ENCODE measurements at places on chromosomes 2 and 18.

DNA sequence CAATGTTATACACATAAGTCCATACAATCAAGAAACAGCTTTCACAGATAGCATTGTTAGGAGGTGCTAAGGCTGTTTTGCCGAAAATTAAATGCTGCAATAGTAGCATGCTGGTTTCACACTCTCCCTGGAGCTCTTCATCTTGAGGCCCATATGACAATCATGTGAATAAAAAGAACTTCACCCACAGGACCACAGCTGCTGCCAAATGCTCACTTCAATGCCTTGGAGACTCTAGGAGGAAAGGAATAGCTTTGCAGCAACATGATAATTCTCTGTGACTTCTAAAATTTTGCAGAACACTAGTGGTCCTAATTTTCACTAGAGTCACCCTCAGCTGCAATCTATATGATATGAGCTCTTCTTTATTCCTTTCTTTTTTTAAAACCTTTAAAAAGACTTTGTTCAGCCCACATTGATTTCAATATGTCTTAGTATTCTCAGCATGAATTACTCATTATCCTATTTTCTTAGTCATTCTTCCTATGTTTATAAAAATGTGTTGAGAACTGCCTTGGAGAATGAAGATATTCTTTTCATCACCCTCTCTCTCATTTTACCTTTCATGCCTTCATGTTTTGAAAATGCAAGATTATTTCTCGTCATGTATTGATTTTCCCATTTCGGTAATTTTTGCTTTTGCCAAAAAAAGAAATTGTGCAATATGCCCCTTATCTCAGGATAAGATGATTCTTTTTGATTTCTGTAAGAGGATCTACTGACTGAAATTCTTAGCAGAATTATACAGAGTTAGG lies 108.2 kb downstream of the PDE1A start:
- no peak for DNase-seq

DNA sequence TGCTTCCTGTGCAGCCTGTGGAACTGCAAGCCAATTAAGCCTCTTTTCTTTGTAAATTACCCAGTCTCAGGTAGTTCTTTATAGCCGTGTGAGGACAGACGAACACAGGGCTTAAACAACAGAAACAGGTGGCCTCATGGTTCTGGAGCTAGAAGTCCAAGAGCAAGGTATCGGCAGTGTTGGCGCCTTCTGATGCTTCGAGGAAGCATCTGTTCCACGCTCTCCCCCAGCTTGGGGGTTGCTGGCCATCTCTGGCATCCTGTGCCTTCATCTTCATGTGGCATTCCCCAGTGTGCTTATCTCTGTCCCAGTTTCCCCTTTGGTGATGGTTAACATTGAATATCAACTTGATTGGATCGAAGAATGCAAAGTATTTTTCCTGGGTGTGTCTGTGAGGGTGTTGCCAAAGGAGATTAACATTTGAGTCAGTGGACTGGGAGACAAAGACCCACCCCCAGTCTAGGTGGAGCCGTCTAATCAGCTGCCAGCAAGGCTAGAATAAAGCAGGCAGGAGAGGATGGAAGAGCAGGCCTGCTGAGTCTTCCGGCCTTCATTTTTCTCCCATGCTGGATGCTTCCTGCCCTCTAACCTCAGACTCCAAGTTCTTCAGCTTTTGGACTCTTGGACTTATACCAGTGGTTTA lies 287.6 kb downstream of the PHLPP1 start:
- no peak for DNase-seq

DNA sequence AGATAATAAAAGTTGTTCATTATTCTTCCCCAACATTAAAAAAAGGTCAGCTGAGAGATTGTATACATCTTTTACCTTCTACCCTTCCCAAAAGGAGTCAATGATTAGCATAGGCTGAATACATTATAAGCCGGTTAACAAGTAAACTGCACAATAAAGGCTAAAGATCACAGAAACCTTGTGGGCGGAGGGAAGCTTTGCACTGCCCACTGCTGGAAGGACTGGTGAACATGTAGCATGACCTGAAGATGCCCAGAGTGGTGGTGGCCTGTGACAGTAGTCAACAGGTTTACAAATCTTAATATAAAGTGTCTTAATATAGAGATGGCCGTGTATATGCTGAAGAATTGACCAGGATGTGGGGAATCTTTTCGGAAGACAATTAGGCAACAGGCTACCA lies 35.6 kb downstream of the ARL5A start:
- DNase-seq, result no peak

DNA sequence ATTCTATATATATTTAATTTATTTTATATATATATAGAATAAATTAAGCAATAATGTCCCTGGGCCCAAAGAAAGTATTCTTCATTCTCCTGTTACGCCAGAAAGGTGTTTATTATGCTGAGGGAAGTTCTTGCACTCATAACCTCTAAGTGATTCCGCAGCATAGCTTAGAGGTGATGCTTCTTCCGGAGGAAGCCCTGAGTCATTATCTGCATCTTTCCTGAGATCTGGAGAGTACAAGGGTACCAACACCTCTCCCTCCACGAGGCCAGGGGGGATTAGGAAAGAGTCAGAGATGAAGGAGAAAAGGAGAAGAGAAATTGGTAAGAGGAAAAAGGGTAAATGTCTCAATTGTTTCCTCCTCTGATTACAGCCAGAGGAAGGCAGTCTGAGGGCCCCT lies 43.1 kb upstream of the RTN4 start:
- DNase-seq, result no peak

- no peak for DNase-seq
These were observed 91.5 kb downstream of the CAMKMT start for GRCh38 chr2:44453259-44453658.

DNA sequence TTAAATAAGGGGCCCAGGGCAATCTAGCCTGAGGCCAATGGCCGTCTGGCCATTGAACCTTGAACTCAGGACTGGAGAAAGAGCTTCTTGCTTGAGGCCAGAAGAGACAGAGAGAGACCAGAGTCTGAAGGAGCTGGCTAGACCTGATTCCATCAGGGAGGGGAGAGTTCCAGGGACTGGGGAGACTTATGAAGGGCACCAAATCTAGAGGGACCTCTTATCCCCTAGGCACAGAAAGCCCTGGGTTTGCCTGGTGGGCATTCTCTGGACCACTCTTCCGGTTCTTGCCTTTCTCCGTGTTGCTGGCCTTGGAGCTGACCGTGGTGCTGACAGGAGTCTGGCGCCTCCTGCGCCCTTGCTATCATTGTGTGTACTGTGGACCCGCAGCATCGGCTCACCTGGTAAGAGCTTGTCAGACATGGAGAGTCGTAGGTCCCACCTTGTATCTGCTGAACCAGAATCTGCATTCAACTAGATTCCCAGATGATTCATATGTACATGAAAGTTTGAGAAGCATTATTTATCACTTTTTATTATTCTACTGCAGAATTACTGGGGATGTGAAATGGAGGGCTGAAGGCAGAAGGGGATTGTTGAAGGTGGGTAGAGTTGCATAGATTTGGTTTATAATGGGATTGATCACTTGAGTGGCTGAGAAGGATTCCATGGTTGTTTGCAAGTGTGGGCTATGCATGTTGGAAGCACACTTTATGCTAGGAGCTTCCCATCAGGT lies 4.3 kb upstream of the TRPM8 start:
- no peak for DNase-seq

- no peak for DNase-seq
These were observed 80.5 kb downstream of the MEP1B start for GRCh38 chr18:32270341-32270740.

DNA sequence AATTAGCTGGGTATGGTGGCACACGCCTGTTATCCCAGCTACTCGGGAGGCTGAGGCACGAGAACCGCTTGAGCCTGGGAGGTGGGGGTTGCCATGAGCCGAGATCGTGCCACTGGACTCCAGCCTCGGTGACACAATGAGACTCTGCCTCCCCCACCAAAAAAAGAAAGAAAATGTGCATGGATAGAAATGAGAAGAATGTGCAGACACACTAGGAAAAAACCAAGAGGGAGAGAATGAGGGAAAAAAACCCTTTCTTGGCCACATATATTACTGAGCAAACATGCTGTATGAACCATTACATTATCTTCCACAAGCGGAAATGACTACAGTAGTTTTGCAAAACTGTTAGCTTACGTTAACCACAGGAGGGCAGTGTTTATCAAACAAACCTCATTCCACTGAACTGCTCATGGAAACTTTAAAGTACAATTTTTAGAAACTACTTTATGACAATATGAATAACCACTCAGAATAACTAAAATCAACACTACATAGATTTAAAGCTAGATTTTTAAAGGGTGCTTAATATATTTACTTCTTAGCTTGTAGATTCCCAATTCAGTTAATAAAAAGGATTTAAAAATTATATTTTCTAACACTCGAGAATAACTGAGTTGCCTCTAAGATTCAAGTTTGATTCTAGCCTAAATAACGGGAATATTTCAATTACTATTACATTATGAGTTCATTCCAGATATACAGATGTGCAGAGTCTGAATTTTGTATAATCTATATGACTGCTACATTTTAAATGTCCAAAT lies 26.4 kb downstream of the ASXL2 start:
- no peak for DNase-seq

DNA sequence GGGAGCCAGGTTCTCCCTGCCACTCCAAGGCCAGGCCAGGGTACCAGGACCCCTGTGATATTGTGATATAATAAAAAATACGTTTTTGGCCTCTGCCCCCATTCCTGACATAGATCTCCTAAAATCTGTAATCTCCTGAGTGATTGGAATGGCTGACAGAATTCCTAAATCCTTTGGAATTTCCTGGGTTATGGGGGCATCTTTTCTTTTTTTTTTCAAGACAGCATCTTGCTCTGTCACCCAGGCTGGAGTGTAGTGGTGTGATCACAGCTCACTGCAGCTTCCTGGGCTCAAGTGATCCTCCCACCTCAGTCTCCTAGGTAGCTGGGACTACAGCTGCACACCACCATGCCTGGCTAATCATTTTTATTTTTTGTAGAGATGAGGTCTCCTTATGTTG lies 26.2 kb upstream of the TUBB6 start:
- no peak for DNase-seq

- DNase-seq, result no peak
These were observed 34.6 kb downstream of the USP40 start for GRCh38 chr2:233531955-233532354.

DNA sequence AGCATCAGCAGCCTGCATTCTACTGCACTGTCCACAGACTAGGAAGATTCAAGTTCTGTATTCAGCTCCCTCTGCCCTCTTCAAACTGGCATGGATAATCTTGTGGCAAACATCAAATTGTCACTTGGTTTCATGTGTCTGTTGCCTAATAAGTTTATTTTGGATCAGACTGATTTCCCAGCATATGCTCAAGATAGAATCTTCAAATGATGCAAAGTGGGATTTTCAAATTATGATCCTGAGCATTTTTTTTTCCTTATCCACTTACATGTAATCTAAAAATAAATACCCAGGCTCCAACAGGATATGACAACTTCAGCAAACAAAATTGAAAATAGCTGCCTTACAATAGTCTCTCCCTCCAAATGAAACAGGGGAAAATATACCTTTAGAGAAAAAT lies 160.9 kb upstream of the VRK2 start:
- no peak for DNase-seq

DNA sequence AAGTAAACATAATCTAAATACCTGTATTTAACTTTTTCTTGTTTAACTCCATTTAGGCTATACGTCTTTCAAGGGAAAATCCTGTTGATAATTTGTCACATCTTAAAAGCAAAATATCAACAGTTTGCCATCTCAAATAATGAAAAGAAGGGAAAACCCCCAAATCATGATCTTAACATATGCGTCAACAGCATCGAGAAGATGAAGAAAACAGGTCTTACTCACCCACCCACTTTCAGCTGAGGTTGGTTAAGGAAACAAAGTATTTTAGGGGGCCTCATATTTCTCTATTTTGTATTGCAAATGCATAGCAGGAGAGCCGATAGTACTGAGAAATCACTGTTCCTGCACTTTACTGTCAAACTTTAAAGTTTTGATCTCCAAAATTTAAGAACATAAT lies 143.1 kb upstream of the COPS8 start:
- DNase-seq, result no peak

DNA sequence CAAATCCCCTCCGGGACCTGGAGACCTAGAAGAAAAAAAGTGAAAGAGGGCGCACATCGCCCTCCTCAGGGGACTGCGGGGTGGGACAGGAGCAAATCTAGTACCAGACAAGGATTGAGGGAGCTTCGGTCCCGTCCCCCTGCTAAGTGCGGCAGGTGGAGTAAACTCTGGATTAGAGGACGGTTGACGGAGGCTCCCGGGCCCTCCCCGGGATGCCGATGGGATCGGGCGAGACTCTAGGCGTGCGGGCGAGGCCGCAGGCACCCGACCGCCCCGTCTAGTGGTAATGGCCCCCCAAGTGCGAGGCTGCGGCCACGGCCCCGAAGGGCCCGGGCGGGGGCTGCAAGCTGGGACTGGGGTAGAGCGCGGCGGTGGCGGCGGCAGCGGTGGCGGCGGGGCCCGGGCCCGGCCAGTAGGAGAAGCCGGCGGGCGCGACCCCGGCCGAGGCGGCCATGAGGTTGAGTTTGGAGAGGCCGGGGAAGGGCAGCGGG lies 3.5 kb downstream of the FEV start:
- DNase-seq, result no peak

DNA sequence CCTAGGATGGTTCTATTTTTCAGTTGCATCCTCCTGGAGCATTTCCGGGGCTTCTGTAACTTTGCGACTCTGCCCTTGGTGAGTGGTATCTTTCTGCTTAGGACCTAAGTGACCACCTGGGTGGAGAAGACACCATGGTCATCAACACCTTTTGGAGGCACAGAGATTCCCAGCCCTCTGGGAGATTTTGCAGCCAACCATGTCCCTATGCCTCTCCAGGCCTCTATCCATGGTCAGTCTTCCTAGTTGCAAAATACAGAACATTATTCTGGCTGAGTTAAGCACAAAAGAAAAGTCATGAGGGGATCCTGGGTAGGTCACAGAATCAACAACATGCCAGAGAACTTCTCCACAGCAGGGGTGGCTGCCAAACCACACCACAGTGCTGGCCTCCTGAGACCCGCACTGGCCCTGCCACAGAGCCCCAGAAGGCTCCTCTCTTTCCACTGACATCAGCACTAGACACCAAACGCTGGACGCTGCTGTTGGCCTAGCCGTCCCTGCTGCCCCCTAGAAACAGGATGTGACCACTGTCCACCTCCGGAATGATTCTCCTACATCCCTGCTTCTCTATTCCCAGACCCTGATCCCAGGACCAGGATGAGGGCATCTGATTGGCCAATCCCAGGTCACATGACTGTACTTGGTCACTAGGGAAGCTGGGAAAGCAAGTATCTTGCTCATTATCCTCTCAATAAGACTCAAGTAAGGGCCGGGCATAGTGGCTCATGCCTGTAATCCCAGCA lies 47.7 kb downstream of the SMAD7 start:
- DNase-seq, result no peak

- DNase-seq, result no peak
These were observed 4.1 kb upstream of the VRK2 start for GRCh38 chr2:58042486-58042970.

Data from esophagus squamous epithelium (tissue), 5 donors.